ENCODE measurements at places on chromosomes 4 and X.

GRCh38 chrX:106203315-106203714, 35.2 kb downstream of the PWWP3B start:
- DNase-seq, result peak; percentile 0

DNA sequence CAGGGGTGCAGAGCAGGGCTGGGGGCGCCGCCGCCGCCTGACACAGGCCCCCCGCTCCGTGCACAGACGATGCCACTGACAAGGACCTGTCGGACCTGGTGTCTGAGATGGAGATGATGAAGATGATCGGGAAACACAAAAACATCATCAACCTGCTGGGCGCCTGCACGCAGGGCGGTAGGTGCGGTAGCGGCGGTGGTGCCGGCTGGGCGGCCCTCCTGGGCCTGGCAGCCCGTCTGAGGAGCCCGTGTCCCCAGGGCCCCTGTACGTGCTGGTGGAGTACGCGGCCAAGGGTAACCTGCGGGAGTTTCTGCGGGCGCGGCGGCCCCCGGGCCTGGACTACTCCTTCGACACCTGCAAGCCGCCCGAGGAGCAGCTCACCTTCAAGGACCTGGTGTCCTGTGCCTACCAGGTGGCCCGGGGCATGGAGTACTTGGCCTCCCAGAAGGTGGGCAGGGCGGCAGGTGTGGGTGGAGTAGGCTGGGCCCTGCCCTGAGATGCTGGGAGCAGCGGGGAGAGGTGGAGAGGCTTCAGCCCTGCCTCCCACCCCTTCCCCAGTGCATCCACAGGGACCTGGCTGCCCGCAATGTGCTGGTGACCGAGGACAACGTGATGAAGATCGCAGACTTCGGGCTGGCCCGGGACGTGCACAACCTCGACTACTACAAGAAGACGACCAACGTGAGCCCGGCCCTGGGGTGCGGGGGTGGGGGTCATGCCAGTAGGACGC, 12.6 kb downstream of the FGFR3 start:
- no peak for DNase-seq

- peak; percentile 27 for DNase-seq
These were observed 170.5 kb upstream of the PITX2 start for GRCh38 chr4:110793381-110793801.

GRCh38 chrX:96693407-96693806, 8.8 kb downstream of the DIAPH2 start:
- no peak for DNase-seq

DNA sequence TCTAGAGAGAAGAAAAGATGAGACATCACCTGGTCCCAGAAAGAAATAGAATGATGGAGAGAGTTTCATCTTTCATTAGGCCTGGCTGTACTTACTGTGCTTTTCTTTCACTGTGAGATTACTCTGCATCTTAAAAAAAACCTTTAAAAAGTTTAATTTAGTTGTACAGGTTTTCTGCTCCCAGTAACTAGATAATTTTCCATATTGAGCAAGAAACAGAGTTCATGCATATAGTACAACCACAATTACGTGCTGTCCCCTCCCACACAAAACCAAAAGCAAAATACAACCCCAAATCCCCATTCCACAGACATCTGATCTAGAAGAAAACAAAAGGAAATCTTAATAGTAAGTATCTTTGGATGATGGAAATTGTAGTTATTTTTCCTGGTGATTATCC, 371.2 kb downstream of the SH2D1A start:
- no peak for DNase-seq

DNA sequence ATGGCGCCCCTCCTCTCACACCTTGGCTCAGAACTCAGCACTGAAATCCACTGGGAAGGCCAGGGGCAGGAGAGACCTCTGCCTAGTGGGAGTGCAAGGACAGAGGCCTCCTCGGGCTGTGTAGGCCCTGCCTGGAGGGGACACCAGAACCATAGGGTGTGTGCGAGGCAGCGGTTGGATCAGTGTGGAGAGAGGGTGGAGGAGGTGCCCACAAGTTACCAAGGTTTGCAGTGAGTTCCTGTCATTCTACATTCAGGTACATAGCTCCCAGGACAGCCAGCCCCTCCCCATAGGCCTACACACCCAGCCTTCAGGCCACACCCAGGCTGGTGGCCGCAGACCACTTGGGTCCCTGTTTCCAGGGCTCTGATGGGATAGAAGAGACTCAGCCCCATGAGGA, 19.2 kb upstream of the SPON2 start:
- DNase-seq, result no peak

DNA sequence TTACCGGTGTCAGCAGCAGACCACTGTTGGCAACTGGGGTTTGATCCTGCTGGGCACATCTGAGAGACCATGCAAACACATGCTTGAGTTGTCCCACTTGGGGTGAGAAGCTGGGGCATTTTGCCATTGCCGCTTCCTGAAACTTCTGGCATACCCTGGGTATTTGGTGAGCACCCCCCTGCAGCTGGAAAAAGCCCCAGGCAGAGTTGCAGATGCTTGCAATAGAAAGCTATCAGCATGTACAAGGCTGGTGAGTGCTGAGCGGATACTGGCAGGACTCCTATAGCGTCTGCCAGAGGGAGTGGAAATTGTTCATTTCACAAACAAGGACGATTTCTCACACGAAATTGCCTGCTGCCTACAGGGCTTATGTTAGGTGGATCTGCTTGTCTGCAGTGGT, 32.3 kb downstream of the SUPT20HL1 start:
- DNase-seq, result no peak

DNA sequence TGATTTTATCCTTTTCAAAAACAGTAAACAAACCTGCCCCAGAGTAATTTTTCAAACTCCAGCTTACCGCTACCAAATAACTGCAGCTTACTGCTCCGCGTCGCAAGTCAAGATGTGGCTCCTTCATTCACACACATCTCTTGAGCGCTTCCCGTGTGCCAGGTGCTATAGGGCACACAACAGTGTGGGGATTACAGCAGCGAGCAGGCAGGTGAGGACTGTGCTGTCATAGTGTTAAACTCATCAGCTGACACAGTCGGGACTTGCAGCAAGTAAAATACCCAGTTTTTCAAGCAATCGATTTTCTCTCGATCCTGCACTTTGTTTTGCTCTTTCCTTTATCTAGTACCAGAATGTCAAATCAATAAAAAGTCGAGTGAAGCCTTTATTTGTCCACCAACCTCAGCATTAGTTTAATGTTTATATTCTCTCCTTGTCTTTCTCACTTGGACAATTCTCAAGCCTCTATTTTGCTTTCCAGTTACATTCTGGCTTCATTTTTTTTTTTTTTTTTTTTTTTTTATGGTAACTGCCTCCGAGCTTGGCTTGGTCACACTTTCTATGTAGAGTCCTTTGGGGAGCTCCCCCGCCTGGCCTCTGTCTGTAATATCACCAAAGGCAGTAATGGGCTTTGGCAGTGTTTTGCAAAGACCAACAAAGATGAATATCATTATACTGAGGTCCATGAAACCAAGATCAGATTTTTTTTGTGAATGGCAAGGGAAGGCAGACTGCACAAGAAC, 8.3 kb upstream of the ASB5 start:
- DNase-seq, result peak; percentile 69

DNA sequence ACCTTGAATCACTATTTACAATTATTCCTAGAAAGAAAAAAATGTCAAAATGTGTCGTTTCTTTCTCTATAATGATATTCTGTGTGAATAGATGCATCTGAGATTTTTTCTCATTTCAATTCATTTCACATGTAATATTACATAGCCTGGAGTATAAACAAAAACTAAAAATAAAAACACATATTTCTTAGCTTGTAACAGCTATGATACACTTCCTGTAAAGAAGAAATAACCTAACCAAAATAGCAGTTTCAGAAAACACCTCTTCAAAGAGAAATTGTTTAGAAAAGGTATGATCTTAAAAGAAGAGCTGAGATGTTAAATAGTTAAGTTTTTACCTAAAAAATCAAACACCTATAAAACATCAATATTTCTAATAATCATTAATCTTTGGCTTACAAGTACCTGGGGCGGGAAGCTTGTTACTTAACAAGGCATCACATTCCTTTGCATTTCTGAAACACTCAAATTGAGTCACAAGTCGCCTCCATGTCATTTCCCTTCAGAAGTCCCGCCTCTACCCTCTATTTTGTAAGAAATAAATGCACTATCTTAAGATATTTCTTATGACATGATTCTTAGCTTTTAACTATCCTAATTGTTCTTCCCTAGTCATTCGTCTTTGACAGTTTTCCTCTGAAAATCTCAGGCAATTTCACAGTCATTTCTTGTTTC, 76.5 kb downstream of the PCDH18 start:
- DNase-seq, result no peak

GRCh38 chr4:95835672-95836071, 4.2 kb upstream of the PDHA2 start:
- no peak for DNase-seq

GRCh38 chr4:153729895-153730294, 29.9 kb downstream of the RNF175 start:
- no peak for DNase-seq

GRCh38 chr4:27048429-27049238, 188.0 kb downstream of the STIM2 start:
- DNase-seq, result peak; percentile 41

DNA sequence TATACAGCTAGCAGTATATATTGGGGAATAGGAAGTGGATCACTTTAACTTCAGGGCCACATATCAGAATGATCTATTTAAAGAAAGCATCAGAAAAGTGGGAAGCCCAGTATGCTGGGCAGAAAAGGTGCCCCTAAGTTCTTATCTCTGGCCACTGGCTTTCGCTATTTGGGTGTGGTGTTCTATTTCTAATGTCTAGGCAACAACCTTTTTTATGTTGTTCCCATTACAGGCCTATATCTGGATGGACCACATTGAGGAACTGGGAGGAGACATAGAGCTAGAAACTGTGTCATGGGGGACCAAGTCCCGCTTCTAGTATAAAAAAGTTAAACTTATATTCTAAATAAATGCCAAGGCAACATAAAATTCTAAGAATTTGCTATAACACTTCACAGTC, 935.6 kb downstream of the PDHA2 start:
- DNase-seq, result no peak

- DNase-seq, result peak; percentile 81
These were observed at the start of gene TRIM2 for GRCh38 chr4:153204247-153204671. TSS of gene TRIM2 (plus strand) at chr4:153204443. CDS start at chr4:153204531, 88 bp downstream.

GRCh38 chr4:143667461-143667860, 33.0 kb downstream of the FREM3 start:
- peak; percentile 88 for DNase-seq
